ENCODE measurements at places on chromosomes 1 and 21. TPM values are rescaled to one million over a fixed set of nuclear protein-coding genes. Genes with fewer than 3 reads are reported as not detected.

The MFN2 gene
- total RNA-seq: 96.5 TPM

The DNAJC28 gene
- total RNA-seq: 0.52 TPM

The MYCL gene
- total RNA-seq: 16.9 TPM

The AMY1B gene
- not detected for total RNA-seq

The OSBPL9 gene
- 32.5 TPM for total RNA-seq

The OR10J4 gene
- not detected for total RNA-seq

DNA sequence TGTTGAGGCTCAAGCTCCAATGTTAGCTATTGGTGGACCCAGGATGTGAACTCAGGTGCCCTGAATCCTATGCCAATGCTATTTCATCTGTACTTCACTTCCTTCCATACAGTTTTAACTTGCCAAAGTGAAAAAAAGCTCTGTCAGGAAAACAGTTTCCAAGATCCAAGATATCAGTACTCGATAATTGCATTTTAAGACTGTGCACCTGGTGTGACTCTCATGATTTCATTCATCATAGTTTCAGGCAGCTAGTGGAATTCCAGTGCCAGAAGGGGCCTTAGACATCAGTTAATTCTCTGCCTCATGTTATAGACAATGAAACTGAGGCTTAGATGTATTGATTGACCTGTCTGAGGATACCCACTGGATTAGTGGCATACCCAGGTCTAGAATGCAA lies 26.5 kb upstream of the LEPR start:
- ATAC-seq: no peak

DNA sequence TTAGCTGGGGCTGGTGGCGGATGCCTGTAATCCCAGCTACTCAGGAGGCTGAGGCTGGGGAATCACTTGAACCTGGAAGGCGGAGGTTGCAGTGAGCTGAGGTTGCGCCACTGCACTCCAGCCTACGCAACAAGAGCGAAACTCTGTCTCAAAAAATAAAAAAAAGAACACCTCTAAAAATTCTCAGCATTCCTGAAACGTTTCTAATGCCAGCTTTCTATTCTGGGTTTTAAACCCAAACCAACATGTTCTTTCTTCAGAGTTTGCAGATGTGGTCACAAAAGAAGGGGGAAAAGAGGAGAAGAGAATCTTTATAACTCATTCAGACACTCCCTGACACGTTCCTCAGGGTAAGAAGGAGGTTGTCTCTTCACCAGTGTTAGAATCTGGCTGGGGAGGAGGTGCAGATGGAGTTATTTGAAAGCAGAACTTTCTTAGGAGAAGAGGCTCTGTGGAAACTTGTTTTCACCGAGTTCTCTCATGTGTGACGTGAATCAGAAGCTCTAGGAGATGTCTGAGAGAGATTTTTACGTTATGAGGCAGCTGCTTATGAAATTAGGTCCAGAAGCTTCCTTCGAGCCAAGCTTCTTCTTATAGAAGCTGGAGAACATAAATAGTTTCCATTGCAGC lies 17.8 kb upstream of the CNR2 start:
- ATAC-seq: peak; percentile 17

DNA sequence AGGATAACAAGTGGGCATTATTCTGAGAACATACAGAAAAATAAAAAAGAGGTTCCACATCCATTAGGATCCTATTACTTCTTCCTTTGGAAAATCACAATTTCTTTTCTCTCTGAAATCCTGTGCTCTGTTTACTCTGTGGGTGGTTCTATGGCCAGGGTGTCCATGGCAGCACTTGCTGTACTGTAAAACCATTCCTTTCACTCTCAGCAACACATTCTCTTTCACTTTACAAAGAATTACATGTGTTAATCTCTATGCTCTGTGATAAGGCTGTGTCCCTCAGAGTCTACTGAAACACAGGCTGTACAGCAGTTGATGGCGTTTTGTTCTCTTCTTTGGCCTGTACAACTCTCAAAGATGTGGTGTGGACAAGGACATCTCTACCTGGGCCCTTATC lies 524.1 kb downstream of the PTBP2 start:
- ATAC-seq: no peak

- ATAC-seq: no peak
Observed at GRCh38 chr1:93137604-93138292, 42.5 kb downstream of the TMED5 start.

GRCh38 chr1:176820391-176821031 lies 344.0 kb downstream of the ASTN1 start:
- no peak for ATAC-seq

DNA sequence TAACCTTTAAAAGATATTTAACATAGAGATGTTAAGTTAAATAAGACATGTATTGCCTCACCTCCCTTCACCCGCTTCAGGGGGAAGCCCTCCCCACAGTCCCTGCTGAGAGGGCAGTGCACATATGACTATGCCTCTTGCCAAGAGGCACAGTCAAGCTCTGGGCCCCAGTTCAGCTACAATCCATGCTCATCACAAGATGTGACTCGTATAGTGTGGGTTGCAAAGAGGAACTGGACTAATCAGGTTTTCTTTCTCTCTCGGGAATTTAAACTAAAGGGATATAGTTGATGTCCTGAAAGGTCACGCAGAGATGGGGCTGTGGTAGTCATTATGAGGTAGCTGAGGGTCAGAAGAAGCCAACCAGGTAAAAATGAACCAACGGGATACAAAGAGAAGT lies 35.6 kb downstream of the LYST start:
- ATAC-seq: peak; percentile 58

DNA sequence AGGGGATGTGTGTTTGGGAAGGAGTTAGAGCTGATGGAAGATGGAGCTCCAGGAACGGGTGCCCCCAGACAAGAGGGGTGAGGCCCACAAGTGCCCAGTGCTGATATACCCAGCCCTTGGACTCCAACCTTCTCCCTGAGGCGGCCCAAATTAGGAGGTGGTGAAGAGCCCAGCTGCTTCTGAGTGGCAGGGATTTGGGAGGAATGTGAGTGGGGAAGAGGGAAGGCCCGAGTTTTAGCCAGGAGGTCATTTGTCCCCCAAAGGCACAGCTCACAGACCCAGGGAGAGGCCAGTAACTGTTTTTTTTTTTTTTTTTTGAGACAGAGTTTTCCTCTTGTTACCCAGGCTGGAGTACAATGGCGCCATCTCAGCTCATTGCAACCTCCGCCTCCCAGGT lies 1.2 kb upstream of the PADI2 start:
- no peak for ATAC-seq

GRCh38 chr21:42289926-42290325 lies 25.3 kb downstream of the TFF3 start:
- ATAC-seq: no peak

Data from esophagus mucosa (tissue), 1 donor.